ENCODE measurements at places on chromosomes 7 and 10.

GRCh38 chr7:93558705-93559614 lies 15.6 kb downstream of the CALCR start:
- no peak overlapping the region for H3K4me3 ChIP-seq
- H3K4me1 ChIP-seq = no peaks in the 10 kb centered on the region
- no peak overlapping the region for H3K27ac ChIP-seq
- H3K36me3 ChIP-seq = no peaks in the 10 kb centered on the region
- no peak for DNase-seq

- no peaks in the 10 kb centered on the region for H3K27me3 ChIP-seq
- no peaks in the 10 kb centered on the region for H3K36me3 ChIP-seq
- H3K4me3 ChIP-seq = no peak overlapping the region
- no peak for DNase-seq
- H3K27ac ChIP-seq = no peak overlapping the region
- H3K4me1 ChIP-seq = peaks cover 2% of the 10 kb centered on the region
Measured at GRCh38 chr10:74433993-74434392, 283.0 kb downstream of the ADK start.

DNA sequence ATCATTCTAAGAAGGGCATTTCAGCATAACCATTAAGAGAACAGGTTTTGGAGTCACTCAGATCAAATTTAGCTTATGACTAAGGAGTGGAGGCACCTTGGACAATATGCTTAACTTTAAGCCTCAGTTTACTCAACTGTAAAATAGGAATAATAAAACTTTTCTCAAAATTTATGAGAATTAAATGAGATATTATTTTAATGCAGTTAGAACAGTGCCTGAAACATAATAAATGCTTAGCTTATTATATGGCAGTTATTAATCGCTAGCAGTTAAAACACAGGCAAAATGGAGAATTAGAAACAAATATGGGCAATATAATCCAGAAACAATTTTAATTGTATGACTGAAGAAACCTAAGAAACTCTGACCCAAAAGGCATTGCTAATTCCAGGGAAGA lies 2.9 kb upstream of the AUTS2 start:
- H3K4me1 ChIP-seq = 0 out of 2 replicates have a peak, but pooled peaks cover 2% of the 10 kb centered on the region
- H3K4me3 ChIP-seq = no peak overlapping the region
- H3K36me3 ChIP-seq = no peaks in the 10 kb centered on the region

- peaks cover 1% of the 10 kb centered on the region for H3K36me3 ChIP-seq
- no peak overlapping the region for H3K27ac ChIP-seq
- peak; percentile 63 for DNase-seq
- H3K4me1 ChIP-seq = peaks cover 3% of the 10 kb centered on the region
Measured at GRCh38 chr7:91034459-91035368, 229.5 kb upstream of the FZD1 start.

DNA sequence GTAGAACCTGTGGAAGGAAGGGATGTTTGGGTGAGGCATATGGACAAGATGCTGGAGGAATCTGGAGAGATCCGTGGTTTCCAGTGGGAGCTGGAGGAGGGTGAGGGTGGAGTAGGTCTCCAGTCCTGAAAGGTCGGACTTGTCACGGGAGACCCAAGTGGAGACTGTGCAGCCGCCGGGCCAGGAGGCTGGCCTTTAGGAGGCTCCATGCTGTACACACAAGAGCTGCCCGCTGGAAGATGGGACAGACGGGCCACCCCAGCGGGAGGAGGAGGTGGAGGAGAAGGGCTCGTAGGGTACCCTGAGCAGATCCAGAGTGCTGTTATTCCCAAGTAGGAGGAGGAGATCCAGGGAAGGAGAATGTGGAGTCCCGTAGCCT lies 106.7 kb downstream of the NKX6-2 start:
- H3K27ac ChIP-seq = no peak overlapping the region
- DNase-seq = no peak
- no peaks in the 10 kb centered on the region for H3K27me3 ChIP-seq
- H3K4me3 ChIP-seq = no peak overlapping the region

- no peak overlapping the region for H3K27ac ChIP-seq
- peaks cover 50% of the 10 kb centered on the region for H3K27me3 ChIP-seq
- H3K4me1 ChIP-seq = 0 out of 2 replicates have a peak, but pooled peaks cover 2% of the 10 kb centered on the region
- no peak for DNase-seq
- no peaks in the 10 kb centered on the region for H3K36me3 ChIP-seq
Measured at GRCh38 chr10:60732807-60733516, 45.3 kb upstream of the CDK1 start.

GRCh38 chr10:8035006-8035640 lies 19.4 kb upstream of the GATA3 start:
- H3K36me3 ChIP-seq = no peaks in the 10 kb centered on the region
- no peak overlapping the region for H3K27ac ChIP-seq
- peaks cover 89% of the 10 kb centered on the region for H3K27me3 ChIP-seq
- H3K4me3 ChIP-seq = no peak overlapping the region
- no peak for DNase-seq

- peaks cover 4% of the 10 kb centered on the region for H3K4me1 ChIP-seq
- H3K27me3 ChIP-seq = peaks cover 3% of the 10 kb centered on the region
- no peak for DNase-seq
- no peak overlapping the region for H3K4me3 ChIP-seq
Measured at GRCh38 chr10:127905848-127906261, 1.0 kb upstream of the PTPRE start.

DNA sequence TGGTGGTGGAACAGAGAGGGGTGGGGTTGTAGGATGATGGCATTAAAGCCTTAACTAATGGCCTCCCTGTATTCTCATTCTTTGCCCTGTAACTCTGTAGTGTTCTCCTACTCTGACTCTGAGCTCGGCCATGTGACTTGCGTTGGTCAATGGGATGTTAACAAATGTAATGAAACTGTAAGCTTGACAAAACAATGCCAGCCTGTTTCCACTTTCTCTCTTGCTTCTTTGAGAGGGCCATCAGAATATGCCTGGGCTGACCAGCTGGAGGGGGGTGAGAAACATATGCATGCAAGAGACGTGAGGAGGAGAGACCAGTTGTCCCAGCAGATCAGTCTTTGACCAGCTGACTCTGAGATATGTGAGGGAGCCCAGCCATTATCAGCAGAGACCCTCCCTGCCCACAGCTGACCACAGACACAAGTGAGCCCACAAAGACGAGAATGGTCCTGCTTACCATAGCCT lies 100.6 kb downstream of the ICA1 start:
- H3K4me1 ChIP-seq = no peaks in the 10 kb centered on the region
- H3K27ac ChIP-seq = no peak overlapping the region
- no peak overlapping the region for H3K4me3 ChIP-seq
- no peaks in the 10 kb centered on the region for H3K27me3 ChIP-seq
- no peaks in the 10 kb centered on the region for H3K36me3 ChIP-seq

GRCh38 chr7:111741811-111742240 lies 179.5 kb upstream of the IMMP2L start:
- peaks cover 11% of the 10 kb centered on the region for H3K36me3 ChIP-seq
- no peak overlapping the region for H3K4me3 ChIP-seq
- H3K27ac ChIP-seq = no peak overlapping the region
- peaks cover 2% of the 10 kb centered on the region for H3K4me1 ChIP-seq

- H3K4me3 ChIP-seq = no peak overlapping the region
- no peaks in the 10 kb centered on the region for H3K27me3 ChIP-seq
- no peaks in the 10 kb centered on the region for H3K36me3 ChIP-seq
Measured at GRCh38 chr10:4131407-4132215, 346.6 kb upstream of the KLF6 start.

DNA sequence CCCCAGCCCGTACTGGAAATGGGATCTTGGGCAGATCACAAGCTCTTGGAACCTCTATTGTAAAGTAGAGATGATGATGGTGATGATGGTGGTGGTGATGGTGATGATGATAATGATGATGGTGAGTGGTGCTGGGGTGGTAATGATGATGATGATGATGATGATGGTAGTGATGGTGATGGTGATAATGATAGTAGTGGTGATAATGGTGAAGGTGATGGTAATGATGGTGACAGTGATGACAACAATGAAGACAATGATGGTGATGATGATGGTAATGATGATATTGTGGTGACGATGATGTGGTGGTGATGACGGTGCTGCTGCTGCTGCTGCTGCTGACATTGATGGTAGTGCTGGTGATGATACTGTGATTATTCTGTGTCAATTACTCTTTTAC lies 91.0 kb upstream of the AFAP1L2 start:
- H3K36me3 ChIP-seq = no peaks in the 10 kb centered on the region
- H3K4me3 ChIP-seq = no peak overlapping the region
- H3K27me3 ChIP-seq = peaks cover 8% of the 10 kb centered on the region
- no peak for DNase-seq
- no peak overlapping the region for H3K27ac ChIP-seq
- H3K4me1 ChIP-seq = no peaks in the 10 kb centered on the region

- no peaks in the 10 kb centered on the region for H3K36me3 ChIP-seq
- H3K27me3 ChIP-seq = no peaks in the 10 kb centered on the region
- no peak overlapping the region for H3K4me3 ChIP-seq
- H3K27ac ChIP-seq = no peak overlapping the region
Measured at GRCh38 chr10:98673171-98673782, 226.5 kb upstream of the HPS1 start.

- DNase-seq = no peak
- H3K27me3 ChIP-seq = peaks cover 17% of the 10 kb centered on the region
- H3K27ac ChIP-seq = no peak overlapping the region
- H3K4me3 ChIP-seq = no peak overlapping the region
- H3K4me1 ChIP-seq = no peaks in the 10 kb centered on the region
- no peaks in the 10 kb centered on the region for H3K36me3 ChIP-seq
Measured at GRCh38 chr7:21543528-21544302, 876 bp downstream of the DNAH11 start.

DNA sequence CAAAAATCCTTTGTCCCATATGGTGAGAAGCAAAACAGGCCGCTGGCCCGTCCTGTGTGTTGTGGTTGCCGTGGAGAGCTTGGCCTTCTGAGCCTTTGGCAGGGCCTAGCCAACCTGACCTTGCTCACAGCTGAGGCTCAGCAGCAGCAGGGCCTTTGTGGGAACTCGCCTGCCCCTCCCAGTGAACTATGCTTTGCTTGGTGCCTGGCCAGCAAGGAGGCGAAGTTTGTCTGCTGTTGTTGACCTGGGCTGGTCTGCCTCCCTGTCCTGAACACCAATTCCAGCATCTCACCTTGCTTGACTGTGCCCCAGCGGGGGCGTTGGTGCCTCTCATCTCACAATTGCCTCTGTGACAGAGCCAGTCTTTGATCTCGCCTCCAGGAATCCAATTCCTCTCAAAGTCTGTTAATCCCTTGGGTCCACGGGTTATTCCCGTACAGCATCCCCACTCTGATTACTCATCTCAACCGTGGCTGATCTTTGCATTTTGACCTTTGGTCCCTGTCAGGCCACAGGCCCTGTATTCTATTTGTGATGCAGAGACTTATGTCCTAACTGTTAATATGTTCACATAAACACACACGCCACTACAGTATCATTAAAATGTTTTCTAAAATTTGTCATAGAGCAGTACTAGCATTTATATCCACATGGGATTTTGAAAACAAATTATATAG lies 22.6 kb downstream of the EPDR1 start:
- H3K4me3 ChIP-seq = no peak overlapping the region
- no peak for DNase-seq
- H3K27ac ChIP-seq = no peak overlapping the region
- H3K27me3 ChIP-seq = no peaks in the 10 kb centered on the region
- H3K4me1 ChIP-seq = no peaks in the 10 kb centered on the region

- H3K4me3 ChIP-seq = no peak overlapping the region
- H3K27me3 ChIP-seq = no peaks in the 10 kb centered on the region
- no peak overlapping the region for H3K27ac ChIP-seq
- peak; percentile 55 for DNase-seq
- H3K36me3 ChIP-seq = no peaks in the 10 kb centered on the region
Measured at GRCh38 chr7:130182990-130183389, 22.2 kb downstream of the TMEM209 start.

- peak; percentile 99 for DNase-seq
- peaks cover 12% of the 10 kb centered on the region for H3K4me1 ChIP-seq
- no peaks in the 10 kb centered on the region for H3K36me3 ChIP-seq
- peak overlapping the region; percentile 71 for H3K27ac ChIP-seq
Measured at GRCh38 chr10:17023386-17024298, 106.0 kb downstream of the CUBN start.

DNA sequence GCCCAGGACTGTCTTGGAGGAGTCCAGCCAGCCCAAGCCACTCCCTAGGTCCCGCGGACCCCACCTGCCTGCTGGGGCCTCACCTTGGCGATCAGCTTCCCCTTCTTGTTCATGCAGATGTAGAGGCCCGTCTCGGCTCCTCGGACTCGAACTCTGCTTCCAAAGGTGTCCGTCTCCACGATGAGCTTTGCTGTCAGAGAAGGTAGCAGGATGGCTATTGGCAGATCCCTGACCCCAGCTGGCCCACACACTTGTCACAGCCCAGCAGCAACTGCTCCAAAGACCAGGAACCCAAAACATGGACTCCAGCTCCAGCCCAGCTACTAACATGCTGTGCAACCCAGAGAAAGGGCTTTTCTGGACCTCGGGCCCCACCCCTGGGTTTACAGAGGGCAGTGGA lies 4.5 kb downstream of the FGF8 start:
- no peak for DNase-seq
- H3K27me3 ChIP-seq = peaks cover 88% of the 10 kb centered on the region
- H3K4me1 ChIP-seq = peaks cover 2% of the 10 kb centered on the region
- no peak overlapping the region for H3K4me3 ChIP-seq

DNA sequence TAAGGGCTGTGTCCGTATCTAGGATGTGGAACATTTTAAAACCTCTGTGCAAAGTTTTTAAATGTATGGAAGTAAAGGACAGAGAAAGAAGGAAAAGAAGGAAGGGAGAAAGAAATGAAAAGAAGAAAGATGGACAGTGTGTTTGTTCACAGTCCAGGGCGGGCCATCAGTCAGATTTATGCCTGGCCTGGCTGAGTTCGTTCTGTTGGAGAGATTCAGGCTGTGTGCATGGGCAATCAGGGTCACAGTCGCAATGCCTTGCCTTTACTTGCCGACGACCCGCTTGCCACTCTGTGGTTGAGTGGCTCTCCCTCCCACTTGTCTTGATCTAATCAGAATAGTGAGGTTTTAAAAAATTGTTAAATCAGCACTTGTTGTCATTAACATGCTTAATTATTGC lies 369.4 kb upstream of the BMPER start:
- H3K27me3 ChIP-seq = no peaks in the 10 kb centered on the region
- H3K27ac ChIP-seq = no peak overlapping the region
- peaks cover 6% of the 10 kb centered on the region for H3K4me1 ChIP-seq
- H3K4me3 ChIP-seq = no peak overlapping the region

DNA sequence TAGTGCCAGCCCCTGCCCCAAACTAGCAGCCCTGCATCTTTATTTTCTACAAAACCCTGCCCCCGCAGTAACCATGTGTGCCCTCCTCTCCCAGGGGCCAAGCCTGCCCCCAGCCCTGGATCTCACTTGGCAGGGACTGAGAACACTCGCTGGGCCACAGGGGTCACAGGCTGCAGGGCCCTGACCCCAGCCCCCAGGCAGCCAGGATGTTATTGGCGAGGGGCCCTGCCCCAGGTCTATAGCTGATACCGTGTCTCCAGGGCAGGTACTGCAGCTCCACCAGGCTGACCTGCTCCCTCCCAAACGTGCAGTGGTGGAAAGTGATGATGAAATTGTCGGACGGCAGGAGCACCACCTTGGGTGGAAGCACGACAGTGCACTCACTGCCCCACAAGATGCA lies 35.9 kb upstream of the TUBB8 start:
- H3K27me3 ChIP-seq = peaks cover 17% of the 10 kb centered on the region
- no peak overlapping the region for H3K27ac ChIP-seq
- DNase-seq = no peak
- H3K4me3 ChIP-seq = no peak overlapping the region
- no peaks in the 10 kb centered on the region for H3K4me1 ChIP-seq

- H3K27ac ChIP-seq = no peak overlapping the region
- no peaks in the 10 kb centered on the region for H3K36me3 ChIP-seq
- no peak for DNase-seq
- H3K27me3 ChIP-seq = no peaks in the 10 kb centered on the region
Measured at GRCh38 chr7:124351950-124352349, 319.1 kb upstream of the TMEM229A start.

- no peaks in the 10 kb centered on the region for H3K4me1 ChIP-seq
- H3K36me3 ChIP-seq = no peaks in the 10 kb centered on the region
- no peaks in the 10 kb centered on the region for H3K27me3 ChIP-seq
- no peak for DNase-seq
- no peak overlapping the region for H3K4me3 ChIP-seq
- no peak overlapping the region for H3K27ac ChIP-seq
Measured at GRCh38 chr10:1938317-1938716, 201.0 kb upstream of the ADARB2 start.
